ENCODE measurements at places on chromosomes 2 and 18.
A peak's percentile ranks its signal among the peaks of the same experiment; 100 is the strongest.

DNA sequence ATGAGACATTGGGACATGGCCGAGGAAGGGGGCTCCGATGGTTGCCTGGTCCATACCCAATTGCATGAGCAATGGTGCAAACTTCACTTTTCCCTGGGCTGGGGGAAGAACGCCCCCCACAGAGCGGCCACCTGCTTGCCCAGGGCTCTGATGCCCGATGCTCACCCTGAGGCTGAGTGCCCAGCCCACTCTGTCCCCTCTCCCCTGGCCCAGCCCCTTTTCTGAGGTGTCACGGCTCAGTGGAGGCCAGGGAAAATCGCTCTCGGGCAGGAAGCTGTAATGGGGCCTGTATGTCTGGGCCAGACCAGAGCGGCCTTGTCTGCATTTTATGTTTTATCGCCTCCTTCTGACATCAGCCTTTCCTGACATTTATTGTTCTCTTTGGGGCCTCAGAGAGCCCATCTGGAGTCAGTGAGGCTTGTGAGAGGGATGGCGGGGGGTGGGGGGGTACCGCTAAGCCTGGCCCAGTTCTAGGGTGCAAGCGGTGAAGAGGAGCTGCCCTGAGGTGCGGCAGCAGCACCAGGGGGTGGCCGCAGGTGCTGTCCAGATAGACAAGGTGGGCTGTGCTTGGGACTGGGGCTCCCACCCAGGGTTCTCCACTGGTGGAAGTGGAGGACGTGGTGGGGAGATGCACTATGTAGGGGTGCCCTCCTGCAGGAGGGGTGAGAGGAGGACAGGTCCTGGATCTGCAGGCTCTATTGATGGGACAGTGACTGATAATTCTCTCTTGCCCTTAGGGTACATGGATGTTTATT, 46.2 kb downstream of the INHBB start:
- no peak for DNase-seq

DNA sequence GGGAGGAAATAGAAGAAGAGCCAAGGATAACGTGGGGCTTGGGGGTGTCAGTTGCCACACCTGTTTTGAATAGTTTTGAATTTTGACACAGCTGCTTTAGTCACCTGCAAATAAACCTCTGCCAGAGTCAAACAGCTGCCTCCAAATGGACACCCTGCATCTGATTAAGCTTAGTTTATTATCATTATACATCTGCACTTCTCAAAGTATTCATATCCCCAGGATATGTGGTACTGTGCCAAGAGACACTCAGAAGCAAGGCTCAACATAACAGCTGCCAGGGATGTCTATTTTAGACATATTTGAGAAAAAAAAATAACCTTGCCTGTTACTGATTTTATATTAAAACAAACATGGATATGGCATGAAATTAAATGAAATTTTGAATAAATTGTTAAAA, 122.5 kb upstream of the WDR75 start:
- no peak for DNase-seq

DNA sequence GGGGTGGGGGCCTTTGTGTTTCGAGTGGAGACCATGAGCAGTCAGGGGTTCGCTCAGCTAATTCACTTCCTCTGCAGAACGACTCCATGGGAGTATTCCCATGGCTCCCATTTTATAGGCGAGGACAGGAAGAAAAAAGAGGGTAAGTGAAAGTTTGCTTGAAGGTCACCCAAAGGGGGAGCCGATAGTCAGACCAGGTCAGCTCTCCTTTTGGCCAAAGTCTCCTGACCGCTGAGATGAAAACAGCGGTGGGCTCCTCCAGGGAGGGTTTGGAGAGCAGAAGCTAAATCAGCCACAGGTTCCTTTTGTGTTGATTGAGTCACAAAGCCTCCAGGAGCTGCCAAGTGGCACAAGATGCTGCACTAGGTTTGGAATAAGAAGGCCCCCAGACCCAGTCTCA, 34.1 kb upstream of the CTAGE1 start:
- no peak for DNase-seq

DNA sequence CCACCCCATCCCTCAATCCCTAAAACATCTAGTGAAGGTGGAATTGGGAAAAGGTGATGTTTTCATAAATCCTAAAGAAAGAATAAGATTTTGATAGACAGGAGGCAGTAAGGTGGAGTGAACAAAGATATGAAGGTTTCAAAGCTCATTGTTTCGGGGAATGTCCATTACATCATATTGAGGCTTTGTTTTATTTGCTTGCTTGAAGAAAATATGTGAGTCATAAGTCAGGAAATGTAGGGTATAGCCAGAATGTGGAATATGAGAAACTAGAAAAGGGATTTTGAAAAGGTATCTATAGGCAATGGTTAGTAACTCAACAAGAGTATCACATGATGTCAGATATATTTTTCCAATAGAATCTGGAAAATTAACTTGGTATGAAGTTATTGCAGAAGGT, 1178.5 kb upstream of the ACVR2A start:
- no peak for DNase-seq

DNA sequence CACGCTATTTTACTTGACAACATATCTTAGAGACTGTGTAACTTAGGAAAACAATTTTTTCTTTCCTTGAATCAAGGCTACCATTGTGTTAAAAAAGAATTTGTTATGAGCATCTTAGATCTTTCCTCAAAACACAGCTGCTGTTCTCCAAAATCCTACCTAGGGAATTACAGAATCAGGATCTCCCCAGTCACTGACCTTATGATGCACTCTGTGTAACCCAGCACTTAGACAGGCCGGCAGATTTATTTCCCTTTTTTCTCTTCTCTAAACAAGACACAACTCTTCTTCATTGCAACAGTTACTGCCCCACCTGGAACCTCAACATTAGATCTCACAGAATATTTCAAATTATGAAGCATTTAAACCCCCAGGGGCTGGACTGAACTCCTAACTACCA, 13.5 kb upstream of the C2orf15 start:
- no peak for DNase-seq

GRCh38 chr2:237581751-237582746, 8.5 kb downstream of the RAB17 start:
- DNase-seq: peak; percentile 15

GRCh38 chr2:226446406-226447001, 353.1 kb downstream of the IRS1 start:
- DNase-seq: no peak

- no peak for DNase-seq
Measured at GRCh38 chr2:19346983-19347618, 11.3 kb downstream of the OSR1 start.

- no peak for DNase-seq
Measured at GRCh38 chr2:188345426-188345825, 53.8 kb downstream of the GULP1 start.

- no peak for DNase-seq
Measured at GRCh38 chr2:118853651-118854291, 6.3 kb upstream of the EN1 start.

GRCh38 chr18:3110034-3110752, 97.2 kb upstream of the LPIN2 start:
- no peak for DNase-seq

DNA sequence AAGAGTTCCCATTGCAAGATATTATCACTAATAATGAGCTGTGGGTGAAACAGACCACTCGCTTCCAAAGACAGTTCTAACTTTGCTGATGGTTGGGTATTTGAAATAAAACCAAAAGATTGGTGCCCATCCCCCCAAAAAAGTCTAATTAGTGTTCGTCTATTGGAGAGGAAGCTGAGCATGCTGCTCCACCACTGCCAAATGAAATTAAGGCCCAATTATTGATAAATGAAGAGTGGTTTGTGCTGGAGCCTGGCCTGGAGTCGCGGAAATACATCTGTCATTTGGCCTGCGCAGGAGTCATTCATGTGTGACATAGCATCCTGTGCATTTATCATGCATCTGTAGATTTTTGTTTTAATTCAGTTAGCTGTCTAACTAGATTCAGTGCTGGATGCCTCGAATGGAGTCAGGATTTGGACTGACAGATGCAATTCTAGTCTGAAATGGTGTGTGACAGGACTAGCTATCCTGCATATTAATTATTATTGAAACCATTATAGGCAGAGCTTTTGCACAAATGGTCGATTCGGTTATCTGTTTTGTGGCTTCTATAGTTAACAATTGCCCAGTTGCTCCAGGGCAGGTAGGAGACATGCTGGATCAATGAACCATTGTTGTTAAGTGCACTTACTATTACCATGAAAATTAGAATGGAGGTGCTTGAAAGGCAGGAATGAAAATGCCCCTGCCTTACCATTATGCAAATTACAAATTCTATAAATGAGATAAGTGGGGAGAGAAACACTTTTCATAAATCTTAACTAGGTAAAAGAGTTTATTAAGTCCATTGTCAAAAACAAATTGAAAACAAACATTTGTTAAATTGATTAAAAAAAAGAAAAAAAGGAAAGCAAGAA, 450.4 kb upstream of the TCF4 start:
- DNase-seq: no peak

DNA sequence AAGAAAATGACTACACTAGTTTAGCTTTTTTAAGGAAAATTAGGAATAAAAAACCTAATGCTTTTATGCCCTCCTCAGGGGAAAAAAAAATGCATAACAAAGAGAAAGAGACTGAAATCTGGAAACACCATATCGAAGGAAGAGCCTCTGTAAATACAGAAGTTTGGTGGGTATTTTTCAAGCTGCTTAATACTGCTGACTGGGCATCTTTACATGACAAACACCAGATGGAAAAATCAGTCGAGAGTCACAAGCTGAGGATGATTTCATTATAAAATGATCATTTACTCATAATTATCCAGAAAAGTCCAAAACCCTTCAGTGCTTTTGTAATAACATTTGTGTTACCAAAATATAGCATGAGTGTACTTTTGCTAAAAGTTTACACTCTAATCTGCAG, 1600.7 kb upstream of the ACVR2A start:
- DNase-seq: no peak

GRCh38 chr2:120586507-120587278, 149.0 kb upstream of the GLI2 start:
- no peak for DNase-seq

- no peak for DNase-seq
Measured at GRCh38 chr18:58223717-58224424, 179.8 kb downstream of the NEDD4L start.

- DNase-seq: no peak
Measured at GRCh38 chr2:60216452-60216995, 336.9 kb downstream of the BCL11A start.

- DNase-seq: peak; percentile 28
Measured at GRCh38 chr2:239401881-239402233, 1.0 kb upstream of the HDAC4 start.

DNA sequence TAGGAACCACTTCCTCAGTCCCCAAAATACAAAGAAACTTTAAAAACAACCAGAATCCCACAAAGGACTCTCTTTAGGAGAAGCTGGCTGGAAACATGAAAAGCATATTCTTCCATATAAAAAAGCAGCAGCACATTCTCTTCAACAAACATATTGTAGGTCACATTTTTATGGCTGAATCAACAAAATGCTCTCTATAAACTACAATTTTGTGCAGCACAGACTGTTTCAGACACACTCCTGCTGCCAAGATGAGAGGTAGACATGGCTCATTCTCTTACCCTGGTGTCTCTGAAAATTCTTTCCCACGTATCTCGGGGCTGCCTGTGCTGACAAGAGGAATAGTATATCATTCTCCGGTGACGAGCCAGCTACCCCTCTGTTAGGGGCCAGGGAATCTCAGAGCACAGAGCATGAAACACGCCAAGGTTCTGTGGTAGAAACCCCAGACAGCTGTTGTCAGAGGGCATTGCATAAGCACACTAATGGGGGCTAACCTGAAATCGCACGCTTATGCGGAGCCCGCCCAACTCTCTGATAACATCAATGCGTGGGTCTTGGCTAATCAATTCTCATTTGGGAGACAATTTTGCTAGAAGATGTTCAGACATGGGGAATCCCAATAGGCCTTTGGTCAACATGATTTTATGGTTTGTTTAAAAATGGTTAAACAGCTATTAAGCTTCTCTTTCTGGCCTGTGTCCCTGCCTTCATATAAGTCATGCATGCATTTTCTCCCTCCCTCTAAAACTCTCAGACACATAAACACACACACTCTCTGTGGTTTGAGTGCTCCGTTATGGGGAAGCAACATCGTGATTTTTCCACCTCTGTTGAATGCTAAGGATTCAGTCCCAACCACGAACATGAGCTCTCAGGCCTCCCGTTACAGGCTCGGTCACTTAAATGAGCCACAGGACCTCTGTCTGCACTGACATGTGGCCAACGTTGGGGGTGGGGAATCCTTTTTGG, 177.5 kb downstream of the INO80D start:
- no peak for DNase-seq

GRCh38 chr18:22344908-22345670, 72.6 kb downstream of the CTAGE1 start:
- DNase-seq: no peak

- DNase-seq: no peak
Measured at GRCh38 chr18:24443870-24444269, 16.6 kb upstream of the HRH4 start.

GRCh38 chr2:131801210-131801744, 273.6 kb downstream of the CCDC74A start:
- no peak for DNase-seq

DNA sequence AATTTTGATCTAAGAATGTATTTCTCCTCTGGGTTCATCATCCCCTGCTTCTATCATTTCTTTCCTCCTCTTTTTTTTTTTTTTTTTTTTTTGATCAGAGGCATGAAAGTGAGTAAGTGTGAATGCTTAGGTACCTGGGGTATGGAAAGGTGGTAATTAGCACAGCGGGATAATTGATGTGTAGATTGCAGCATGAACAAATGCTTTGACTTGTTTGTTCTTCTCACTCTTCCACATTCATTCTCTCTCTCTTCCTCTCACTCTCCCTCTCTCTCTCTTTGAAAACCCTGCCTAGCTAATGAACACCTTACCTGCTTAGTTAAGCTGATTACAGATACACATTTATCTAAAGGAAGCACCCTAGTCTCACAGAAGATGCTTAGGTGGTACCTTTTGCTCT, 74.7 kb downstream of the ZEB2 start:
- no peak for DNase-seq

- no peak for DNase-seq
Measured at GRCh38 chr2:26412091-26412673, 10.5 kb downstream of the DRC1 start.

DNA sequence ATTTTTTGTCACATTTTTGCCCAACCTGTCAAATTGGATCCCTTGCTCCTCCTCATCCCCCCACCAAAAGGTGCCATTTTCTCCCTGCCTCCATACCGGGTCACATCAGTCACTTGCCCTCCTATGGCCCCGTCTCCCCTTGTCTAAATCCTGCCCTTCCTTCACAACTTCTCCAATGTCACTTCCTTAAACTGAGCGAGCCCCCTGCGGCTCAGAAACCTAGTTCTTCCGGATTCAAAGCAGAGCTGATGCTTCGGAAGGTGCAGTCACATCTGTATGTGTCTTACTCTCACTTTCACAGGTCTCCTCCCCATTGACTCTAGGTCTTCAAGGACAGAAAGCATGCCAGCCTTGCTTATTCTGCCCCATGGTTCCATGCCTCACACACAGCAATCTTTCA, 22.1 kb downstream of the TNP1 start:
- no peak for DNase-seq

GRCh38 chr2:104433657-104434056, 420.3 kb upstream of the POU3F3 start:
- DNase-seq: no peak

- DNase-seq: no peak
Measured at GRCh38 chr2:10785260-10785659, 27.3 kb downstream of the PDIA6 start.

GRCh38 chr2:26847307-26847654, 651 bp upstream of the DPYSL5 start:
- no peak for DNase-seq

Measured in stimulated activated CD4-positive, alpha-beta T cell treated with anti-CD3 and anti-CD28 coated beads, Interleukin-1b, Interleukin-23, amount 100 ng/mL, for 24 hours (primary cell).